Activated CD4-positive, alpha-beta T cell treated with anti-CD3 and anti-CD28 coated beads for 36 hours (primary cell): ENCODE measurements at places on chromosomes 3 and 15.

GRCh38 chr3:16336825-16337224 is 71.8 kb downstream of the OXNAD1 start:
- peak overlapping the region; percentile 63 for H3K27ac ChIP-seq
- peaks cover 58% of the 10 kb centered on the region for H3K4me1 ChIP-seq
- H3K4me3 ChIP-seq: no peak overlapping the region
- no peaks in the 10 kb centered on the region for H3K27me3 ChIP-seq
- no peak for DNase-seq

- DNase-seq: peak; percentile 45
- peaks cover 11% of the 10 kb centered on the region for H3K27me3 ChIP-seq
Observed at GRCh38 chr3:79018671-79019136, 749.1 kb downstream of the ROBO1 start.

DNA sequence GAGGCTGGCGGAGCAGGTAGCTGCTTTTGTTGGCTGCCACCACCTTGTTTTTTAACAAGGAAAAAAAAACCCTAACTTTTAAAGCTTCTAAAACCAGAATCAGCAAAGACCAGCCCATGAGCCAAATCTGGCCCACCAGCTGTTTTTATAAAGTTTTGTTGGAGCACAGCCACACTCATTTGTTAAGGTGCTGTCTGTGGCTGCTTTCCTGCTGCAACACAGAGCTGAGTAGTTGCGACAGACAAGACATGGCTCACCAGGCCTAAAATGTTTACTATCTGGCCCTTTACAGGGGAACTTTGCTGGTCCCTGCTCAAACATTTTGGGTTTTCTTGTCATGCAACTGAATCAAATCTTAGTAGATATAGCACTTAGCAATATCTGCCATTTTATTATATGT is 18.9 kb downstream of the EFCAB12 start:
- H3K36me3 ChIP-seq: no peaks in the 10 kb centered on the region
- H3K27me3 ChIP-seq: no peaks in the 10 kb centered on the region
- no peak overlapping the region for H3K27ac ChIP-seq
- no peaks in the 10 kb centered on the region for H3K4me1 ChIP-seq
- no peak overlapping the region for H3K4me3 ChIP-seq

GRCh38 chr15:71756599-71757352 is 53.6 kb upstream of the NR2E3 start:
- H3K4me3 ChIP-seq: no peak overlapping the region
- peaks cover 2% of the 10 kb centered on the region for H3K36me3 ChIP-seq
- DNase-seq: no peak
- H3K27me3 ChIP-seq: peaks cover 10% of the 10 kb centered on the region
- H3K27ac ChIP-seq: no peak overlapping the region
- no peaks in the 10 kb centered on the region for H3K4me1 ChIP-seq

DNA sequence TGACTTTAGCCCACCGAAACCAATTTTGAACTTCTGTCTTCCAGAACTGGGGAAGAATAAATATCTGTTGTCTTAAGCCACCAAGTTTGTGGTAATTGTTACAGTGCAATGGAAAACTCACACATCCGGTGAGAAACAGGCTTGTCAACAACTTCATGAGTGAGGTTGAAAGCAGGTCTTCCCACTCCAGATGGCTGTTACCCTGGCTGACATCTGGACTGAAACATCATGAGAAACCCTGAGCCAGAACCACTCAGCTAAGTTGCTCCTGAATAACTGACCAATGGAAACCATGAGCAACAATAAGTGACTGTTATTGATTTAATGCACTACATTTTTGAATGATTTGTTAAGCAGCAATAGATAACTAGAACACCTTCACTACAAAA is 10.3 kb downstream of the ACSBG1 start:
- H3K27me3 ChIP-seq: no peaks in the 10 kb centered on the region
- no peaks in the 10 kb centered on the region for H3K36me3 ChIP-seq
- DNase-seq: no peak
- peak overlapping the region; percentile 29 for H3K27ac ChIP-seq
- peaks cover 14% of the 10 kb centered on the region for H3K4me1 ChIP-seq

DNA sequence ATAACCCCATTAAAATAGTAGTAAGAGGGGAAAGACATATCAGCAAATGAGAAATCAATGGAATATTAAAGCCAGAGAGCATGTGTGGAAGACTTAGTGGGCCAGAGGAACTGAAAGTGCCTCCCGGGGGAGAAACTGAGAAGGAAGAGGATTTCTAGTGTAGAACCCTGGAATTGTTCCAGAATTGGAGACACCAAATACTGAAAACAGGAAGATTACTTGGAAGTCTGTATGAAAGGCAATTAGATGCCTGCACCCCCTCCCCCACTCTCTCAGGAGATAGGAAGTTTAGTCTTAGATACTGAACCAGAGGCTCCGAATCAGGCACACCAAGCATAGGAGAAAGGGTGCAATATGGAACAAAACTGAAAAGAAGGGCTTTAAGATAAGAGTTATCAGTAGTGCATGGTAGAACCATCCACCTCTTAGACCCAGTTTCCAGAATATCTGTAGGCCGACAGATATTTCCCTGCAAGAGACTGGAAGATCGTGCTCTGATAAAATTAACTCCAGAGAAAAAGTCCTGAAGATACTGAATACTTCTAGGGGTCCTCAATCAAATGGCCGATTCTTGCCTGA is 32.4 kb downstream of the KLHL18 start:
- H3K4me1 ChIP-seq: peaks cover 12% of the 10 kb centered on the region
- peaks cover 7% of the 10 kb centered on the region for H3K36me3 ChIP-seq
- no peaks in the 10 kb centered on the region for H3K27me3 ChIP-seq
- no peak overlapping the region for H3K27ac ChIP-seq

DNA sequence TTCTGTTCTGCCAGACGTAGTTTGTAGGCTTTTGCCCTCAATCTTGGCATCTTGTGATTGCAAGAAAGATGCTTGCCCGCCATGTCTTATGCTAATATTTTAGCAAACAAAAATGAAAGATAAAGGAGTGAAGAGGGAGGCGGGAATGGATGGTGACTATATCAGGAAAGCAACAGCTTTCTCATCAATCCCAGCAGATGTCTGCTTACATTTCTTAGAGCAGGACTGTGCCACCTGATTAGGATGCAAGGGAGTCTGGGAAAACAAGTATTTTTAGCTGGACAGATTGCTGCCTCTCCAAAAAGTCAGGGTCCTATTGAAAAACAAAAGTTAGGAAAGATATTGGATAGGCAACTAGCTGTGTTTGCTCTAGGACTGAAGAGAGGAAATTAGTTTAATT is 34.6 kb upstream of the DPH6 start:
- H3K27me3 ChIP-seq: peaks cover 10% of the 10 kb centered on the region
- no peaks in the 10 kb centered on the region for H3K4me1 ChIP-seq
- DNase-seq: no peak
- H3K4me3 ChIP-seq: no peak overlapping the region
- no peak overlapping the region for H3K27ac ChIP-seq
- H3K36me3 ChIP-seq: no peaks in the 10 kb centered on the region

- peak overlapping the region; percentile 44 for H3K27ac ChIP-seq
- H3K36me3 ChIP-seq: peaks cover 4% of the 10 kb centered on the region
- H3K4me1 ChIP-seq: peaks cover 47% of the 10 kb centered on the region
Observed at GRCh38 chr15:38614621-38615020, 50.0 kb upstream of the RASGRP1 start.

DNA sequence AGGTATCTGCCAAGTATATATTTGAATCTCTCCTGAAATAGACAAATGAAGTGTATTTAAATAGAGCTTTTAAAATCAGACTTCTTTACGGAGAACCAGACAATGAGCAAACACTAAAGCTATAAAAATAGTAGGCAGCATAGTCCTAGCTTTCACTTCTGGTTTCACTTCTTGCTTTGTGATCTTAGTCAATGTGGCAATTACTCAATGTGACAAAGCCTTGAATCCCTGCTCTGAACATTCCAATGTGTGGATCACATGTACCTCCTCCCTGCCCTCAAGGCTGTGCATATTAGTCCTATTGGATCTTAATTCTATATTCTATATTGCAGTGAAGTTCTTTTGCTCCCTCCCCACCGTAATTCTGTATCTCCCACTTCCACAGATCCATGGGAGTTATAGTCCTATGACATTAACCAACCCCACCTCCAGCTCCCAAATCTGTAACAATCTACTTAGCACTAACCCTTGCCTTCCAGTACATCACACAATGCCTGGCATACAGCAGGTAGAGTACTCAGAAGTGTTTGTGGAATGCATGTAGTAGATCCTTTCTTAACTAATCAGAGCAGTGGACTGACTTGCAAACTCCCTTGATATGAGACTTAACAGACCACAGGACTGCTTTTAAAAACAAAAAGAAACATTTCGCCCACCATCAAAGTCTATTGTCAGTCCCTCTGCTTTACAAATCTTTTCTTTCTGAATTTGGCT is 24.3 kb upstream of the CP start:
- H3K27me3 ChIP-seq: peaks cover 4% of the 10 kb centered on the region
- no peak for DNase-seq
- H3K36me3 ChIP-seq: no peaks in the 10 kb centered on the region
- H3K4me1 ChIP-seq: peaks cover 21% of the 10 kb centered on the region

GRCh38 chr3:36650271-36650671 is 114.1 kb downstream of the DCLK3 start:
- H3K36me3 ChIP-seq: no peaks in the 10 kb centered on the region
- no peak for DNase-seq
- H3K4me1 ChIP-seq: no peaks in the 10 kb centered on the region
- no peak overlapping the region for H3K4me3 ChIP-seq
- peaks cover 23% of the 10 kb centered on the region for H3K27me3 ChIP-seq

DNA sequence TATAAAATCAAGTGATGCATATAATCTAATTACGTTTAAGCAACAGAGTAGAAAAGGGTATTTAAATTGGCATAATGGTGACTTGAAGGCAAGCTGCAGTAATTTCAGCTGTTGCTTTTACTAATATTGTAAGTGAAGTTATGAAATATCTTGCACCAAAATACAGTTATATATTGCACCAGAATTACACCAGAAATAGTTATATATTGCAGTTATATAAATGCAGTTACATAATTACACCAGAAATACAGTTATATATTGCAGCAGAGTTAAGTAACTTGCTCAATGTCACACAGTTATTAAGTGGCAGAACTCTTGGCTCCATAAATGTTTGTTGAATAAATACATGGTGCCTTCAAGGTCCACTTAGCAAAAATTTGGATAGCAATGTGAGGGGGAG is 51.4 kb downstream of the PCOLCE2 start:
- H3K27ac ChIP-seq: no peak overlapping the region
- H3K36me3 ChIP-seq: no peaks in the 10 kb centered on the region
- no peaks in the 10 kb centered on the region for H3K4me1 ChIP-seq
- no peak overlapping the region for H3K4me3 ChIP-seq
- no peak for DNase-seq

DNA sequence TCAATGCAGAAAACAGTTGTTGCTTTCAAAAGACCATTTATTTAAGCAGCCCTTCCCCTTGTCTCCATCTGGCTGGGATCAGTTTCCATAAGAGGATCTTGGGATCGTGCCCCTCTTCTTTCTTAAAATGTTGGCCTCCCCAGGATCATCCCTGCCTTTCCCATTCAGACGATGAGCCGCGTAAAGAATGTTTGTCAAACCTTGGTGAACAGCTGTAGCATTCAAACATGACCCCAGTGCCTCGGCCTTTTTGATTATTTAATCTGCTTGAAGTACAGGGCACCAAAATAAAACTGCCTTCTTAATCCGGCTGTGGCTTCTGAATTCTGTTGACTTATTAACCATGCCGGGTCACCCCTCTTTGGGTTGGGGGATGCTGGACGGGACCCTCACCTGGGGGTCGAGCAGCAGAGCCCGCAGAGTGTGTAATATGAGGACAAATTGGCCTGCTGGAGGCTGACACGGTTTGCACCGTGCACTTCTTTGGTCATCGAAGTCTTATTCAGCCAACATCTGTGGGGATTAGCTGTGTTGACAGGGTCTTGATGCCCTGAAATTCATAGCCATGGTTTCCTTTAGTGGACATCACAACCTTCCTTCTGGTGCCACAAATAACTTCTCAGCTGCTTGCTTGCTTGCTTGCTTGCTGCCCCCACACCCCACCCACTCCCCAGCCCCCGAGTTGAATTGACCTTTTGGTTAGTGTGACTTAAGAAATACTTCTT is at the start of gene LRTM1:
Gene LRTM1, minus strand, starts transcription at position 14 of the 725 bp plus-strand sequence. CDS start 148 bp downstream, outside the sequence.
- H3K27ac ChIP-seq: no peak within 1 kb of the TSS
- no peaks in the 10 kb centered on the region for H3K36me3 ChIP-seq
- H3K4me1 ChIP-seq: no peaks in the 10 kb centered on the region
- no peaks in the 10 kb centered on the region for H3K27me3 ChIP-seq

- DNase-seq: no peak
- H3K4me3 ChIP-seq: no peak overlapping the region
- no peak overlapping the region for H3K27ac ChIP-seq
- H3K27me3 ChIP-seq: peaks cover 9% of the 10 kb centered on the region
Observed at GRCh38 chr15:65060641-65061397, 7.0 kb downstream of the RASL12 start.

DNA sequence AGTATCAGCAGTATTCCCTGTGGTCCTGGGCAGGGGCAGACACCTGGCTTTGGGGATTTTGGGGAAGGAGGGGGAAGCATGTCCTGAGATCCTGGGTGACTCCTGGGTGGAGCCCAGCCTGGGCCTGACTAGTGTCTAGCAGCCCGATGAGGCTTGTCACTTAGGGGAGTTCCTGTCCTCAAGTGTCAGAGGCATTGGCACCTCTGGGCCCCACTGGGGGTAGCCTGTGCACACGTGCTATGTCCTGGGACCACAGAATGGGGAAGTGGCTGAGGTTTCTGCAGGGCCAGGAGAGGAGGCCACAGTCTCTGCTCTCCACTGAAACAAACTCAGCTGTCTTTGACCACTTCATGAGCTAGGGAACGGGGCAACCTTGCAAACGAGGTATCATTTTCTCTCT is 31.5 kb upstream of the ADCY5 start:
- no peak overlapping the region for H3K4me3 ChIP-seq
- peaks cover 5% of the 10 kb centered on the region for H3K27me3 ChIP-seq
- no peak overlapping the region for H3K27ac ChIP-seq
- H3K4me1 ChIP-seq: no peaks in the 10 kb centered on the region
- no peaks in the 10 kb centered on the region for H3K36me3 ChIP-seq
- no peak for DNase-seq

DNA sequence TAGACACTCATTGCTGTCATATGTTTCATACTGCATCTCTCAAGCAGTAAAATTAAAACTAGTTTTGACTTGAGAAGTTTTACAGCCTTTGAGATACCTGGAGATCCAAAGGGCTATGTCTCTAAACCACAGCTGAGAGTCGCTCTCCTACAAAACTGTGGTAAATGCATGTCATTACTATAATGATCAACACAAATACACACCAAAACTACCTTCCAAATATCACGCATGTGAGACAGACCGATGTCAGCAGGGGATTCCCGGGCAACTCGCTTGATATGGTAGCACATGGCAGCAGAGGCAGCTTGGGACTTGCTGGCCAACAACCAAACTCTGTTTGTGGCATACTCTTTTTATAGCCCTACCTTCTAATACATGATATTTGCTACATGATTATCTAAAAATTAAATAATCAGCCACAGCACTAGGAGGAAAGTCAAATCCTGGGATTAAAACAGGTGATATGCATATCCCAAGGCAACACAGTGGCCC is 56.3 kb downstream of the PDZRN3 start:
- H3K36me3 ChIP-seq: no peaks in the 10 kb centered on the region
- no peak overlapping the region for H3K4me3 ChIP-seq
- DNase-seq: no peak
- H3K27me3 ChIP-seq: peaks cover 26% of the 10 kb centered on the region
- H3K4me1 ChIP-seq: no peaks in the 10 kb centered on the region
